ENCODE measurements at places on chromosomes 7 and 10.

DNA sequence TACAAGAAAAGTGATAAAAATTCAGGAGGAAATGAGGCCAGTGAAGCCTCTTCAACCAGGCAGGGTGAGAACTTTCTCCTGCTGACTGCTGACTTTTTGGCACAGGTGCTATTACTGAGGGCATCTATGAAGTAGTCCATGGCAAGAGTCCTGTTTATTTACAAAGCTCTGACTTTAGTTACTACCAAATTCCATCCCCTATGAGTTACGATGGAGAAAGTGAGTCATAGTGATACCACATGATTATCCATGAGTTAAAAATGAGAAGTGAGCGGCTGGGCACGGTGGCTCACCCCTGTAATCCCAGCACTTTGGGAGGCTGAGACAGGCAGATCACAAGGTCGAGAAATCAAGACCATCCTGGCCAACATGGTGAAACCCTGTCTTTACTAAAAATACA, 19.9 kb downstream of the CCDC3 start:
- peak; percentile 21 for DNase-seq

GRCh38 chr10:88961266-88961665, 8.7 kb upstream of the ACTA2 start:
- DNase-seq, result no peak

GRCh38 chr10:78729366-78729765, 339.4 kb upstream of the ZMIZ1 start:
- no peak for DNase-seq

DNA sequence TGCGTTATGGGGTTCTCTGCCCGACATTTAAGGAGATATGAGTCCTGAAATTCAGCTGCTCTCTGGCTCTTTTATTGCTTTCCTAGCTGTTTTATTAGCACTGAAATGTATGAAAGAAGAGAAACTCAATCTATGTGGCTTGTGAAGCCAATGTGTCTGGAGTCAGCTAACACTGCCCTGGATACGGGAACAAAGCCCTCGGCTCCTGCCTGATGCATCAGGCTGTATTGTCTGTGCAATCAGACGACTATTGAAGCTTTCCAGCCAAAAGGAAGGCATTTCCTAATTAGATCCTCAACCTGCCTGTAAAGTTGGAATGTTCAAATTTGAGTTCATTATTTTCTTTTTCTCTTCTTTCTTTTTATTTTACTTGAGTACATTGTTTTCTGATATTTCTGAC, 22.0 kb upstream of the TM9SF3 start:
- DNase-seq, result no peak

- no peak for DNase-seq
Measured at GRCh38 chr7:103964269-103964668, 25.2 kb downstream of the RELN start.

DNA sequence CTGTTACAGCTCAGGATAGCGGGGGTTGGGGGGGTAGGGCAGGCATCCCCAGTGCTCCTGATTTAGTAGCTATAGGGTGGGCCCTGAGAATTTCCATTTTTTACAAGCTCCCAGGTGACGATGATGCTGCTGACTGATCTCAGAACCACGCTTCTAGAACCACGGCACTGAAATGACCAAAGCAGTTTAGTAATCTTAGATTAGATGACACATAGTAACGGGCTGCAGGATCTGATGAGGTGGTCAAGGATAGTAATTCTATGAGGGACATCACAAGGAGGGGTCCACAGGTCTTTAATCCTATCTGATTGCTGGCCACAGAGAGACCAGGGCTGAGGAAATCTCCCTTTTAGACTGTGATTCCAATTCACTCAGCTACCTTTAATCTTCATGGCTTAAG, 167.2 kb downstream of the JAZF1 start:
- DNase-seq, result no peak

- DNase-seq, result no peak
Measured at GRCh38 chr7:2507917-2508306, 11.7 kb upstream of the LFNG start.

DNA sequence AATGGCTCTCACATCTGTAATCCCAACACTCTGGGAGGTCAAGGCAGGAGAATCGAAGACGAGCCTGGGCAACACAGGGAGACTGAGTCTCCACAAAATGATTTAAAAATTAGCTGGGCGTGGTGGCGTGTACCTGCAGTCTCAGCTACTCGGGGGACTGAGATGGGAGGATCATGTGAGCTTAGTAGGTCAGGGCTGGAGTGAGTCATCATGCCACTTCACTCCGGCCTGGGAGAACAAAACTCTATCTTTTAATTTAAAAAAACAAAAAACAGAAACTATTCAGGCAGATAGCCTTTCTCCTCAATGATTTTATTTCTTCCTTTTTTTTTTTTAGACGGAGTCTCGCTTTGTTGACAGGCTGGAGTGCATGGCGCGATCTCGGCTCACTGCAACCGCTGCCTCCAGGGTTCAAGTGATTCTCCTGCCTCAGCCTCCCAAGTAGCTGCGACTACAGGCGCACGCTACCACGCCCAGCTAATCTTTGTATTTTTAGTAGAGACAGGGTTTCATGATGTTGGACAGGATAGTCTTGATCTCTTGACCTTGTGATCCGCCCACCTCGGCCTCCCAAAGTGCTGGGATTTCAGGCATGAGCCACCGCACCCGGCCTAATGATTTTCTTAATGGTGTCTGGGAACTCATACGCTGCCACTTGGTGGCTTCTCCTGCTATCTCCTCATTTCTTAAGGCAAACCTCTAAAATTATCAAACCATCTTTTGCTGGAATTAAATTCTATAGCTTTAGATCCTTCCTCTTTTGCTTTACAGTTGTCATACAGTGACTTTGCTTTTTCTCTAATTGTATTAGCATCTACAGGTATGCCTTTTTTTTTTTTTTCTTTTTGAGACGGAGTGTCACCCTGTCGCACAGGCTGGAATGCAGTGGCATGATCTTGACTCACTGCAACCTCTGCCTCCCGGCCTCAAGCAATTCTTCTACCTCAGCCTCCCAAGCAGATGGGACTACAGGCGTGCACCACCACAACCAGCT, 22.9 kb downstream of the SRPK2 start:
- no peak for DNase-seq

DNA sequence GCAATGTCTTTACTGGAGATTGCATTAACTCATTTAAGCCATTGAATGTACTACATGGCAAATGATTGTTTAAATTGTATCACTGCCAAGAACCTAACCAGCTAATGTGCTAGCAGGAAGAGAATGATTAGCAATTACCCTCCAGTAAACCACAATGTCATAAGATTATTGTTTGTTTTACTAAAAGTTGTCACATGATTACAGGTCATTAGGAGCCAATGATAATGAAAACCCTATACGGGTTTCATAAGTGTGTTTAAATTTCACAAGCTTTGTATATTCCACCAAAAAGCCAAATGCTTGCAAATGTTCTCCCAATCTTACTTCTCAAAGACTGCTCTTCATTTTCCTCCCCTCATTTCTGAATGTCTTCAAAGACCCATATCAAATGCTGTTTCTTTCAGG, 76.5 kb upstream of the PPP1R3C start:
- no peak for DNase-seq

DNA sequence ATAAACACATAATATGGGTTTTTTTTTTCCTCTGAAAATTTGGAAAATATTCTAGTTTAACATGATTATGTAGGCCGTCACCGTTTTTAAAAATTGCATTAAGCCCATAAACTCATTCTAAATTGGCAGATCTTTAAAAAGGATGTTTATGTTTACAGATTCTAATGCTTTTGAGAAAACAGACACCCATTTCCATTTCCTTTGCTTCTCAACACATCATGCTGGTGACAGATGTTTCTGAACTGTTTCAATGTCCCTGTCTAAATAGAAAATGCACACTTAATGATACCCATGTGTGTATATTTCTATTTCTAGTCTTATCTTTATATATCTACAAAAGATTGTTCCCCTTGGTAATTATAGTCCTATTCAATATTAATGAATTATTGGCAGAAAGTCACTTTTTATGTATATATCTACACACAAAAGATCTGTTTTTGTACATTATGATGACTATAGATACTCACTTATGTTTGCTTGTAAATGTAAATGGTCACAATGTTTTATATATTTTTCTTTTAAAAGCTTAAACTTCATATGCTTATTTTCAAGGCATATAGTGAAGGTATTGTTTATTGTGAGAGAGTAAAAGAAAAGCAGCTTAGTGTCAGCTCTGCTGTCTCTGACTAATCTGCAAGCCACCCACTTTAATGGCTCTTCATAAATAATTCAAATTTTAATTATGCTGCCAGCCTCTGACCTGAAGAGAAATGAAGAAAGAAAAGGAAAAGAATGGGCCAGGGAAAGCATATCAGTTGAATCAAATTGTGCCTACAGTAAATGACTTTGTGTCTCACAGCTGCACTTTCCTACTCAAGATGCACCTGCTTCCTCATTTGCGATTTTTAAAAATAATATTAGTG, 179.4 kb downstream of the CACNA2D1 start:
- DNase-seq, result no peak

DNA sequence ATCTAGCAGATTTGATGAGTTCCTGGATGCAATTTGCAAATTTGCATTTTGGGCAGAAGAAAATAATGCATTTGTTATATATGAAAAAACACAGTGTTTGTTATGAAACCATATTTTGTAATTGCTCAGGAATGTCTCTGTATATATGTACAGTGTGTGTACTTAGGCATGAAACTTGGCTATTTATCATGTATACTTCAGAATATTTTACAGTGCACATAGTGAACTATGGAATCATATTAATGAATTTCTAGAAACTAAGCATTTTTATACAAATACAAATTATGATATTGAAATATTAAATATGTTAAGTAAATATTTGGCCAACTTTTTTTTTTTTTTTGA, 107.5 kb downstream of the TWIST1 start:
- no peak for DNase-seq

GRCh38 chr7:24825931-24826661, 68.8 kb upstream of the GSDME start:
- DNase-seq, result peak; percentile 49

DNA sequence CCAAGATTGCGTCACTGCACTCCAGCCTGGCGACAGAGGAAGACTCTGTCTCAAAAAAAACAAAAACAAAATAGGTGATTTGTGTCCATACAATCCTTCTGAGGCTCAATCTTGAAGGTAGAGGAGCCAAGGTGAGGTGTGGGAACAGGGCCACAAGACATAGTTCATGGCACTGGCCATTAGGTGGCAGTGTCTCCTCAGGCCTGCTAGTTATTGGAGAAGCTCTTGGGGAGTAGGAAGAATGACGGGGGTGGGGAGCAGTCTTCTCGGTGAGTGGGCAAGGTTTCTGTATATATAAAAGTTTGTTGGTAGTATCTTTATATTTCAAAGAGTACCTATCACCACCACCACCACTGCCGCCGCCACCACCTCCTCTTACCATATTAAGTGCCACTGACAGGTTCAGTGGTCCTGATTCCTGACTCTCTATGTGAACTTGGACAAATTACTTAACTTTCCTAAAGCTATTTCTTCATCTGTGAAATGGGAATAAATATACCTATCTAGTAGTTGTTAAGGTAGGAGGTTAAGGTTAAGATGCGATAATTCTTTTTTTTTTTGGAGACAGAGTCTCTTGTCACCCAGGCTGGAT, 24.0 kb downstream of the CCSER2 start:
- peak; percentile 65 for DNase-seq

DNA sequence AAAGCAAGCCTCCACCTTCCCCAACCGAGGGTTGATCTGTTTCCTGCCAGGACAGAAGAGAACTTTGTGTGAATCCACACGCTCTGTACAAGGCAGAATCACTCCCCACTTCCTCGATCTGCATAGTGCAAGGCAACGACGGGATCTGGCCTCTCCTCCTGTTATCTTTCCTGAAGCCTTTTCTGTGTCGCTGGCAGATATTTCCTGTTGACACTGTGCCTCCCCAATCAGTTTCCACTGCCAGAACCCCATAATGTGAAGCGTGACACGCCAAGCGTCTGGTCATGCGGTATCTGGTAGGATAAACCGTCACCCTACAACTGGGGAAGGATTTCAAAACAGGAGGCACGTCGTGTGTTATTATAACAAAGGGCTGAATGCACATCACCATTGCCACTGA, 57.2 kb downstream of the FAM171A1 start:
- no peak for DNase-seq

- peak; percentile 78 for DNase-seq
Measured at GRCh38 chr7:2099048-2099957, 133.4 kb downstream of the MAD1L1 start.

GRCh38 chr10:85224366-85224940, 896.1 kb downstream of the CCSER2 start:
- no peak for DNase-seq

GRCh38 chr10:44390585-44391072, 5.7 kb upstream of the CXCL12 start:
- DNase-seq, result no peak

DNA sequence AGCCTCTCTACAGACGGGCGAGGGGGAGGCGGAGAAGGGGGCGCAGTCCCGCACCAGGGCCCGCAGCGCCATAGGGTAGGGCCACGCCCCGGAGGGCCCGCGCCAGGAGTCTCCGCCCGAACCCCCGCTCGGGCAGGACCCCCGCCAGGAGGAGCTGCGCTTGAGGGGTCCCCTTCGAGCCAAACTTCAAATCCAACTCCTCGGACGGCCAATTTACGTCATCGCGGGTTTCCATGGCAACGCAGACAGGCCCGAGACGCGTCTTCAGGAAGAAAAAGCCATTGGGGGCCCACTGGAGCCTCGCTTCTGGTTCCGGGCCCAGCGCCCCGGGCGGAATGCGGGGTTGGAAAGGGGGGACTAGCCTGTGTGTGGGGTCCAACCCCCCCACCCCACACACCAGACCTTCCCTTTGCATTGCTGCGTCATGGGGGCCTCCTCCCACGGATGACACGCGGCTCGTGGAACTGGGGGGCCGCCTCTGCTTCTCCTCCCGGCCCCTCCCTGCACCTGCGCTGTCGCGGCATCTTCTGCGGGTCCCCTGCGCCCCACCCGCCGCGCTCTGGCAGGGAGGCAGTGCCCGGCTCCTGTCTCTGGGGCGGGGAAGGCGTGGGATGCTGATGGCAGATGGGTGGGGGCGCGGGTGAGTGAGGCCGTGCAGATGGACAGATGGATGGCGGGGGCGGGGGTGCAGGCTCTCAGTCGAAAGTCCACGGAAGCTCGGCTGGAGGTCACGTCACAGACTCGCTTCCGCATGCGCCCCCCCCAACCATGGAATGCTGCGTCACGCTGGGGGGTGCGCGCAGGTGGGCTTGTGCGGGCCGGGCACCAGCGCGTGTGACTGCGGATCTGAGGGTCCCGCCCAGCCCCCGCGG, 1.2 kb downstream of the CALY start:
- DNase-seq, result peak; percentile 89

GRCh38 chr10:44333511-44333910, 51.4 kb downstream of the CXCL12 start:
- no peak for DNase-seq

GRCh38 chr7:2203766-2204300, 28.9 kb downstream of the MAD1L1 start:
- DNase-seq, result no peak

- no peak for DNase-seq
Measured at GRCh38 chr7:50627824-50628361, 62.7 kb upstream of the DDC start.

- no peak for DNase-seq
Measured at GRCh38 chr10:63681993-63682697, 160.9 kb downstream of the REEP3 start.

- peak; percentile 26 for DNase-seq
Measured at GRCh38 chr7:94701555-94701973, 45.6 kb upstream of the SGCE start.

- DNase-seq, result no peak
Measured at GRCh38 chr10:118979661-118980060, 49.9 kb upstream of the NANOS1 start.

GRCh38 chr10:127159648-127160245, 36.6 kb downstream of the INSYN2A start:
- DNase-seq, result no peak

All from AG08396 (cell line).